Keratinocyte (primary cell): ENCODE measurements at places on chromosomes 16 and 17.

- no peak overlapping the region for H3K27ac ChIP-seq
- H3K27me3 ChIP-seq = no peaks in the 10 kb centered on the region
- no peaks in the 10 kb centered on the region for H3K4me1 ChIP-seq
These were observed 20.4 kb downstream of the OTOA start for GRCh38 chr16:21684199-21684598.

DNA sequence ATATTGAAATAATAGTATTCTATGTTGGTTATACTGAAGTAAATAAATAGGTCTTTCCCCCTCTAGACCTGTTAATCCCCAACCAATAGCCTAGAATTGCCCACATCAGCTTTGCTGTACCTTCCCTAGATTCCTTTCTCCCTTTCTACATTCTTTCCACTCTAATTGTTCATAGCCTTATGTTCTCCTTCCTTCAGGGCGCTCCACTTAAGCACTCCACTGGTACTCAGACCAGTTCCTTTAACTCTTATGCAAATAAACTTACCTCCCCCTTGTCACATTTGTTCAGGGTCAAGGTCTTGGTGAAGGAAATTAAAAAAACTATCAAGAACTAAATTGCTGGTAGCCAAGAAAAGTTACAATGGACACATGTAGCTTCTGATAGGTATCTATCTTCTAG, 294.8 kb downstream of the UTP18 start:
- no peak overlapping the region for H3K27ac ChIP-seq
- H3K36me3 ChIP-seq = no peaks in the 10 kb centered on the region
- DNase-seq = no peak
- no peaks in the 10 kb centered on the region for H3K4me1 ChIP-seq

GRCh38 chr16:81526199-81526598, 81.6 kb downstream of the CMIP start:
- no peaks in the 10 kb centered on the region for H3K27me3 ChIP-seq
- DNase-seq = no peak
- H3K4me3 ChIP-seq = peak overlapping the region; percentile 19

DNA sequence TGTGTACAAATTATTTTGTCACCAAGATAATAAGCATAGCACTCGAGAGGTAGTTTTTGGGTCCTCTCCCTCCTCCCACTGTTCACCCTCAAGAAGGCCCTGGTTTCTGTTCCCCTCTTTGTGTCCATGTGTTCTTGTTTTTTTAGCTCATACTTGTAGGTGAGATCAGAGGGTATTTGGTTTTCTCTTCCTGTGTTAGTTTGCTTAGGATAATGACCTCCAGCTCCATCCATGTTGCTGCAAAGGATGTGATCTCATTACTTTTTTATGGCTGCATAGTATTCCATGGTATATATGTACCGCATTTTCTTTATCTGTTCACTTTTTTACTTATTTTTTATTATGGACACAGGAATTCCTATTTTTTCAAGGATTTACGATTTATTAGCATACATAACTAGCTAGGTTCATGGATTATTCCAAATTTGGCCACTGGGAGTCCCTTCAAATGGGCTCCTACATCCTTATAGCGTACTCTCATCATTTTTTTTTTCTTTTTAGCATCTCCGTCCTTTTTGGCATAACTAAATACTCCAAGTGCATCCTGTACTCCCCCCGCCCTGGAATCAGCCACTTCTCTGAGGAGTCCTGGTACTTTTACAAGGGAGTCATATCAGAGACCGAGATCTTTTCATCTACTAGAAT, 7.3 kb downstream of the TADA2A start:
- H3K4me1 ChIP-seq = no peaks in the 10 kb centered on the region
- no peak for DNase-seq
- no peak overlapping the region for H3K4me3 ChIP-seq
- no peaks in the 10 kb centered on the region for H3K27me3 ChIP-seq
- H3K36me3 ChIP-seq = peaks cover 17% of the 10 kb centered on the region

- peaks cover 4% of the 10 kb centered on the region for H3K4me1 ChIP-seq
- no peak for DNase-seq
- H3K27me3 ChIP-seq = no peaks in the 10 kb centered on the region
- no peak overlapping the region for H3K4me3 ChIP-seq
- no peak overlapping the region for H3K27ac ChIP-seq
These were observed 18.7 kb upstream of the ADGRG1 start for GRCh38 chr16:57609541-57610401.

GRCh38 chr17:49325980-49326379, 36.1 kb downstream of the ZNF652 start:
- H3K27me3 ChIP-seq = no peaks in the 10 kb centered on the region
- H3K36me3 ChIP-seq = no peaks in the 10 kb centered on the region
- DNase-seq = no peak
